ENCODE measurements at places on chromosomes 3 and 15.
A peak's percentile ranks its signal among the peaks of the same experiment; 100 is the strongest.

DNA sequence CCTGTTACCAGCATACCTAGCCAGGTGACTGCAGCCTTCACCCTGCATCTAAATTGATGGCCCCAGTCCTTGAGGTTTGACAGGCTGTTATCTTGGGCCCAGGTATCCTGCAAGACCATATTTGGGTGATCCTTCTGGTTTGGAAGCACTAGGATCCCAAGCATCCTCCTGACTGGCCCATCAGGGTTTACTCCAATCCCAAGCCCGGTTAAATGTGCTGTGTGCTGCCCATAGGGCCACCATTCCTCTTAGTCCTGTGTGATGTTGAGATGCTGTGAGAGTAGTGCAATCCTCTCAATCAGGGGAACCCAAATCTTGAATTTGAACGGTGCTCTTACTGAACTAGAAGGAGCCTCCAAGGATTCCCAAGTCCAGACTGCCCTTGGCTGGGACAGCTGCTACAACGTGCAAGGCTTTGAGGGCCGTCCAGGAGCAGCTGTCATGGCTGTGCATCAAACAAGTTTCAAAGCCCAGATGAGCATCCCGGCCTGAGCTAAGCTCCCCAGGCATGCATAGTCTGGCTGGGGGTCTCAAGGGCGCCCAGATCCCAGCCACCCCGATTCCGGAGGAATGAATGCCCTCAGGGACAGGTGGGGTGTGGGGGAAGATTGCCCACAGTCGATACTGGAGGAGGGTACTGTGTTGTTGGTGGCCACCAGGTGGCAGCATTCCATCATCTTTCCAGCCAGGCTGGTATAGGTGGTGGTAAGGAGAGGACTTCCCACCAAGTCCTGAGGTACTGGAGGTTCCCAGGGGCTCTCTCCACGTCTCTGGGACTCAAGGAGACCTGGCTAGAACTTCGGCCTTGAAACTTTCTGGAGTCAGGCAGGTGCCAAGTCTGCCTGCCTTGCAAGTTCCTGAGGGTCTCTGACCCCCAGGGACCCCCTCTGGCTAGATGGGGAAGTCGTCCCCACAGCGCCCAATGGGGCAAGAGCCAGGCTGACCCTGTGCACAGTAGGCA is 32.6 kb downstream of the RBM5 start:
- DNase-seq: peak; percentile 32

DNA sequence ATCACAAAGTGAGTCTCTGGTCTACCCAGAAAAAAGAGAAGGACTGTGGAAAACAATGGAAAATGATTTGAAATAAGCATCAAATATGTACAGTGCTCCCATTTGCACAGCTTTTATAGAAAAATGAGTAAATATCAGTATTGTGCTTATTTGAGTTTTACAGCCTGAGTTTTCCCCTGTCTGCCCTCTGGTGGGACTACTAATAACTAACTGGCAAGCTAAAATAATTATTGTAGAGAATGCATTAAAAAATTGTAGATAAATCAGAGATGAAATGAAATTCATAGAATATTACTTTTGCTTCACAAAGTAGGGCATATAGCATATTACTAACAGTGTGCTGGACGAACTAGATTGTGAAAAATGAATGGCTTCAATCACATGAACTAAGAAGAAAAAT is 287.1 kb downstream of the NAALADL2 start:
- no peak for DNase-seq

DNA sequence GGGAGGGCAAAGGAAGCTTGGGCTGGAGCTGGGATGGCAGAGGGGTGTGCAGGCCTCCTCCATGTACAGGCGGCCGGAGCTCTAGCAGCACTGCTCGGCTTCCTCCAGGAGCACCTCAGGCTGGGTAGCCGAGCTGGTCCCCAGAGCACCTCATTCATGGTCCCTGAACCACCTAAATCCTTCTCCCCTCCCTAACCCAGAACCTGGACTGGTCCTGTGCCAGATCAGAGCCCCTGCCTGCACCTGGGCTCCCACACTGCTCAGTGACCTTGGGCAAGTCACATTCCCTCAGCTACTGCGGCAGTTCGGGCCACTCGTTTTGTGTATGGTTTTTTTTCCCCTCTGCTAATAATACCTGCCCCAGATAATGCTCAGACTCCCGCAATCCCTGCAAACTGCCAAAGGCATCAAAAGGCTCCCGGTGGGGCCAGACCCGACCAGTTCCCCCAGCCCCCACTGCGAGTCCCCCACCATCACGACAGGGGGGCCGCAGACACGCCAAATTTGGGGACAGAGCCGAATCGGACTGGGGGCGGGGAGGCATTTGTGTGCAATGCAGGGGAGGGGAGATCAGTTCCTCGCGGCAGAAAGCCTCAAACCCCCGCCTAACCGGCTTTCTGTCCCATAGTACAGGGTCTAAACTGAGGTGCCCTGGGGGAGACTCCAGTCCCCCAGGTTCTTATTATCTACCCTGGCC is 1.3 kb downstream of the SEMA7A start:
- no peak for DNase-seq

DNA sequence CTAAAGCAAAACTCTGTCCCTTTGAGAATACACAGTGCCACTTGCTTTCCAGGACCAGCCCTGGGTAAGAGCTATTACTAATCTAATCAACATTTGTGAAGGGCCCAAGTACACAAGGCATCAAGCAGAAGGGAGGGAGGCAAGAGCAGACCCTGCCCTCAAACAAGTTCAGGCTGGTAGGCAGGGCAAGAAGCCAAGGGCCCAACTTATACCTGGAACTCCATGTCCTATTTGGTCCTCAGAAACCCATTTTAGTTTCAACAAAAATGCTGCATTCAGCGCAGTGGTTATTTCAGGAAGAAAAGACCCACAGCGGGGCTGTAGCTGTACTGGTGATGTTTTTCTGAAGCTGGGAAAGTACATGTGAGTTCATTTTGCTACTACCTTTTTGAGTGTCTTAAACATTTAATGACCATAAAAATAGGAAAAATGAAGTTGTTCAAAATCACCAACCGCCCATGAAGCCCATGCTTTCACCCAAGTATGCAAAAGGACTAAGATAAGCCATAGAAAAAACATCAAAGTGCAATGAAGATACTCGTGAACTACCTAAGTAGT is 2.8 kb downstream of the RPS17 start:
- DNase-seq: no peak

- no peak for DNase-seq
Observed at GRCh38 chr3:125366132-125366531, 9.0 kb downstream of the ZNF148 start.

DNA sequence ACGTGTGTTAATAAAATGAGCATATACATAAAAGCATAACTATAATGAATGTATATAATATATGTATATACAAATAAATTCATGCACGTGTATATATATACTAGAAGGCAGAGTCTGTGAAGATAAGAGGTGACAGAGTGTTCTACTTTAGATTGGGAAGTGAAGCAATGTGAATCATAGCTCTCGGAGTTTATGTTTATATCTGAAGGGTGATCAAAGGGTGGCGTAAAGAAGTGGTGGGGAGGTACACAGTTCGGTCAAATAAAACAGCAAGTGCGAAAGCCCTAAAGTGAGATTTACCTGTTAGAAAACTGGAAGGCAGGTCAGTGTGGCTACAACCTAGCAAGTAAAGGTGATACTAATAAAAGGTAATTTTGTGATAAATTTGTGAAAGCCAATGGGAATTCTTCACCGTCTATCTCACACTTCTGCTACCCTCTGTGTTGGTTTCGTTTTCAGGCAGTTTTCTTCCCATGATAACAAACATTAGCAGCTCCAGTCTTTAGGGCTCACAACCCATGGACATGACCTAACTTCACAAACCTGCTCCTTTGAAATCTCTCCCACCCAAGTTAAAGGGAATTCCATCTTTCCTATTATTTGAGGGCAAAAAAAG is 46.7 kb upstream of the BCHE start:
- no peak for DNase-seq

DNA sequence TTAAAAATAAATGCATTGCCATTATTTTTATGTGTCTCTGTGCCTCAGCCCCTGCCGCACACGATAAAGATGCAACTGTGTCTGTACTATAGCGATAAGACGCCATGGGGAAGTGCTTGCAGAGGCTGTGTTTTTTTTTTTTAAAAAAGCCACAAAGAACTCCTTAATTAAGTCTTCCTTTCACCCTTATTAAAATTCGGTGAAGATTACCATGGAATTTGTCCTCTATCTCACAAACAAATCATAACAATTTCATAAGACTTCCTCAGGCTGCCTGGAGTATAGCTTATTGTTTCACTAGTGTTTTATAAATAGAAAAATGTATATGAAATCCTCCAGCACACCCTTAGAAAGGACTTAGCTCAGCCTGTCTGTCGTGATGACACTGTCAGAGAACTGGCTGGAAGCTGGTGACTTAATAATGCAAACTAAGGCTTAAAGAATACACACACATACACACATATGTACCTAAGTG is 374.8 kb upstream of the SLCO3A1 start:
- no peak for DNase-seq

DNA sequence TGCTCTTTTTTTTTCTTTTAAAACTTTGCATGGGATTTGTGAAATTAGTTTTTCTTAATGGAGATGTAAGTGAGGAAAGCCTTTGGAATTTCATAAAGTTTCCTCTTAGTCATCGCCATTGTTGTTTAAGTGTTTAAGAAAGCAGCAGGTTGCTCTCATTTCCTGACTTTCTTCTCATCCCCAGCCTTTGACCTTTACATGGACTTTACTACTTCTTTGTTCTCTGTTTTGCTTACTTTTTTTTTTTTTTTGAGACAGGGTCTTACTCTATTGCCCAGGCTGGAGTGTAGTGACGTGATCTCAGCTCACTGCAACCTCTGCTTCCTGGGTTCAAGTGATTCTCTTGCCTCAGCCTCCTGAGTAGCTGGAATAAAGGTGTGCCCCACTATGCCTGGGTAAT is 38.6 kb downstream of the FBXL2 start:
- DNase-seq: no peak

DNA sequence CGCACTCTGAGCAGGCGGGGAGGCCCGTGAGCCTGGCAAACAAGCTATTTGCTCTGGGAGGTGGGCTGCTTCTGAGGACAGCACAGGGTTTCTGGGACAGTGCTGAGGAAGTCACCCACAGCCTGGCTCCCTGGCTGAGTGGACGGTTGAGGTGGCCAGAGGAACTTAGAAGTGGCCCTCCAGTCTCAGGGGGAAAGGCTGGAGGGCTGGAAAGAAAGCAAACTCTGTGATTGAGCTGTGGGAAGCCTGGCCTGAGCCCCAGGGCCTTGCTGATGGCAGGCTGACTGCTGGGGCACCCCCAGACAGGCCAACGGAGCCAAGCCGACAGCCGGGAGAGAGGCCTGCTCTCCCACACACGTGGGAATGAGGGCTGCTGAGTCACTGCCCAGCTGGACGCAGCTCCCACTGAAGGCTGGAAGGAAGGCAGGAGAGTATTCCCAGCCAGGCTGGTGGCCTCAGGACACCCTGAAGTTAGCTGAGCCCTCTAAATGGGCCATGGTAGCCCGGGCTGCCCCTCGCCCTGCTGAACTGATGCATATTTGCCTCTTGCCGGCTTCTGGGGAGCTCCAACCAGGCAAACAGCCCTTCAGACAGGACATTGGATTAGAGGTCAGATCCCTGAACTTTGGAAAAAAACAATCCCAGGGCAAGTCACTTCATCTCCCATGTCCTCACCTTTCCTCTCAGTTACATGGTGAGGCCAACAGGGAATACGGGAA is 98.0 kb upstream of the TLE3 start:
- peak; percentile 84 for DNase-seq

- DNase-seq: no peak
Observed at GRCh38 chr3:45599984-45600650, 5.6 kb downstream of the LIMD1 start.

GRCh38 chr3:150308481-150309256 is 99.4 kb upstream of the TSC22D2 start:
- no peak for DNase-seq

GRCh38 chr15:43125100-43125661 is 8.2 kb upstream of the TMEM62 start:
- DNase-seq: no peak

DNA sequence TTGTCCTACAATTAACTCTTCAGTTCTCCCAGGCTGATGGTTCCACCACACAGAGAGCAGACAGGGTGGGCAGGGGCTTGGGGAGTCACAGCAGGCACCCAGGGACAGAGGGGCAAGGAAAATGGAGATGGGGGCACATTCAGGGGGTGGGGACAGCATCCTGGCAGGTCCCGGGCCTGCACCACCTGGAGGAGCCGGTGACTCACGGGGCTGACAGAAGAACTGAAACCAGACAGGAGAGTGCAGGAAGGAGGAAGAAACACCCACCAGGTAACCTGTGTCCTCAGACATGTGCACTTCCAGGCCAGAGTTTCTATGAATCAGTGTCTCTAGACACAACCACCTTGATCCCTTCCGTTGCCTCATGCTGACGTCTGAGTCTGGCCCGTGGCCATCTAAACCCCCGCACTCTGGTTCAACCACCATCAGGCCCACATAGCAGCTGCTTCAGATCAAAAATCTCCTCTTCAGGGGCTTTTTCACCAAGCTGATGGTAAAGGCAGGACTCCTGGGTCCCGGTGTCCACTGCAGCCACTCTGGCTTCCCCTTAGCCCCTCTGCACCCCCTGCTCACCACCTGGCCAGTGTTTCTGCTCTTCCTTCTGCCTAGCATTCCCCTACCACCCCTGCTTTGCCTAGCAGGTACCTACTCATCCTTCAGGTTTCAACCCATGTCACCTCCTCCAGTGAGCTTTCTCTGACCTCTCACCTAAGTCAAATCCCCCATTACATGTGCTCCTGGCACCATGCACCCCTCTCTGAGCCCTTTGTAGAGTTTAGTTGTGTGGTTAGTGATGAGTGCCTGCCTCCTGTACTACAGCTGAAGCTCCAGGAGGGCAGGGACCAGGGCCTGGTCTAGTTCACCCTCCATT is 16.5 kb upstream of the CYP11A1 start:
- DNase-seq: no peak

DNA sequence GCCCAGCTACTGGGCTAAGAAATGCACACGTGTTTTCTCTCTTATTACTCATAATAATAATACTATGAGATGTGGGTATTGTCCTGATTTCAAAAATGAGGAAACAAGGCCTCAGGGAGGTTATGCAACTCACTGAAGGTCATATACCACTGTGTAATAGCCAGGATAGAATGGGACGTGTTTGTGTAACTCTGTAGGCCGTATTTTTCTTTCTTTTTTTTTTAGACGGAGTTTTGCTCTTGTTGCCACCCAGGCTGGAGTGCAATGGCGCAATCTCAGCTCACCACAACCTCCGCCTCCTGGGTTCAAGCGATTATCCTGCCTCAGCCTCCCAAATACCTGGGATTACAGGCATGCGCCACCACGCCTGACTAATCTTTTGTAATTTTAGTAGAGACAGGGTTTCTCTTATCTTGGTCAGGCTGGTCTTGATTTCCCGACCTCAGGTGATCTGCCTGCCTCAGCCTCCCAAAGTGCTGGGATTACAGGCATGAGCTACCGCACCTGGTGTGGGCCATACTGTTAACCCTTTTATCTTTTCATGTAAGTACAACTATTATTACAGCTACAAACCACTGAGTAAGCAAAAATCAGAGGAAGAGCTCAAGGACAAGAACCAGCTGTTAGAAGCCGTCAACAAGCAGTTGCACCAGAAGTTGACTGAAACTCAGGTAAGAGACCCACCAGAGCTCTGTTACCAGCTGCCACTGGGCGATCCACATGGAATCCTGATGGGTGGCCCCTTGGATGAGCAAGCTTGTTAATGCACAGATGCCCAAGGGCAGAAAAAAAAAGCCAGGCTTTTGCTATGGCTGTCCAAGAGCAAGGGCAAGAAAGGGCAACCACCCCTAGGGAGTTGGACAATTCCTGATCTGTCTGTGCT is 6.7 kb downstream of the KNSTRN start:
- no peak for DNase-seq

- DNase-seq: no peak
Observed at GRCh38 chr3:133506215-133506901, 67.1 kb upstream of the CDV3 start.

GRCh38 chr15:81575436-81576123 is 201.6 kb upstream of the TMC3 start:
- no peak for DNase-seq
